ENCODE measurements at places on chromosomes 4 and X.

- no peak for DNase-seq
Measured at GRCh38 chr4:61379406-61379805, 179.3 kb downstream of the ADGRL3 start.

GRCh38 chr4:128225148-128225547 lies 62.5 kb downstream of the PGRMC2 start:
- DNase-seq: no peak

DNA sequence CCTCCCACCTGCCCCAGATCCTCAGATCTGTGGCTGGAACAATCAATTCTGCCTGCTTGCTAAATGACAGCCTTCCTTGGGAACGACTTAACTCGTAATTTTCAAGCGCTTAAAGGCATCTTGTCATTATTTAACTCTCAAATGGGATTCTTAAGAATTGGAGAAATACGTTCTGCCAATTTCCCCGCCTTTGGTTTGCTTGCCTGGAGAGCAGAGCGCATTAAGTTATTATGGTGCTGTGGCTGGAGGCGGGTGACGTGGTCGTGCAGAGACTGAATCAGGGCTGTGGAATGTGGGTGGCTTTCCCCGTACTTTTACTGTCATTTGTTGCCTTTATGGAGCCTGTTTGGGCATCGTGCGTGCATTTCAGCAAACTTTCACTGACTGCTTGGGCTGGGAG lies 78.9 kb upstream of the PSAPL1 start:
- DNase-seq: no peak

DNA sequence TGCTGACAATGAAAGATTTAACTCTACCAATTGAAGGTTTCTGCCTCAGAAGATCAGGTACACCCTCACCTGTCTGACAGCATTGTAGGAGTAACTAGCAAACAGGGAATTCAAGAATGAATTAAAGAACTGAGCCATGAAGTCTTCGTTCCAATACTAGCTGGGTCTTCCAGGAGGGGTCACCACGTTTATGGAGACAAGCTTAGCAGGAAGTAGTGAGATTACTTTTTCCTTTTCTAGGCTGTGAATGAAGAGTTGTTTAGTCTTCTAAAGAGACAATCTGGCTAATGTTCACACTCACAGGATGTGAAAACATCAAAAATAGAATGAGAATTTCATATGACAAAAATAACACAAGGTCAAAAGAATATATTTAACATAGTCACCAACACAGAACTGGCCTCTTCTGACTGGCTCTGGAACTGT lies 54.9 kb downstream of the REELD1 start:
- DNase-seq: no peak

GRCh38 chrX:149871940-149872339 lies 9.0 kb upstream of the MAGEA8 start:
- DNase-seq: peak; percentile 2

- DNase-seq: peak; percentile 9
Measured at GRCh38 chrX:49915361-49916222, 6.8 kb upstream of the CLCN5 start.

DNA sequence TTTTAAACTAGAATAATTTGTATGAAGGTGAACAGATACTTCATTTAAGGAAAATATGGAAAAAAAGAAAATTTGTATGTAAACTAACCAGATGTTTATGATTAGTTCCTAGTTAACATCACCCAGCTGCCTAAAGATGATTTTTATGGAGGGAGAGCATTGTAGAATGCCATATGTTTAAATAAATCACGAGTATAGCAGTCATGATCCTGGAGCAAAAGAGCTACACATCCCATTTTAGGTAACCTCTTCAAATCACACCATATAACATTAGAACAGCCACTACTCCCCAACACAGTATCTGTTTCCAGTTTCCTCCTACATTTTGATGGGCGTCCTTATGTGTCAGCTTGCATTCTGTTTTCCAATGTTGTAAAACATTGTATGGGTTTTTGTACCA lies 571.9 kb upstream of the FAM241A start:
- DNase-seq: no peak

GRCh38 chr4:52952540-52952939 lies 90.4 kb downstream of the RASL11B start:
- no peak for DNase-seq

- no peak for DNase-seq
Measured at GRCh38 chr4:26785810-26786209, 74.8 kb upstream of the STIM2 start.

DNA sequence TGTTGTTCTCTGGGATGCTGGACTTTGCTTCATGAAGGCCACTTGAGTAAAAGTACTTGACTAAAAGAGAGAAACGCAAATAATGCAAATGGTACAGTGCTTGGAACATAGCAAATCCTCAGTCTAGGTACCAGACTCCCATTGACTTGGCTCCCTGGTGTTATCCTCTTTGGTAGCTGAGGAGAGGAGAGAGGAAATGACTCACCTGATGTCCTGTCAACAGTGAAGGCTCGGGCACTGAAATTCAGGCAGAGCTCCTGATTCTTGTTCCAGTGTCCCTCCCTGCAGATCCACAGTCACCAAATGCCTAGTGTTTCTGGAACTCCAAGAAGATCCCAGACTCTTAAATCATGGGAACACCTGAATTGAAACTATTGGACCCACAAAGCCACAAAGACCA lies 22.5 kb upstream of the TCEAL4 start:
- no peak for DNase-seq

DNA sequence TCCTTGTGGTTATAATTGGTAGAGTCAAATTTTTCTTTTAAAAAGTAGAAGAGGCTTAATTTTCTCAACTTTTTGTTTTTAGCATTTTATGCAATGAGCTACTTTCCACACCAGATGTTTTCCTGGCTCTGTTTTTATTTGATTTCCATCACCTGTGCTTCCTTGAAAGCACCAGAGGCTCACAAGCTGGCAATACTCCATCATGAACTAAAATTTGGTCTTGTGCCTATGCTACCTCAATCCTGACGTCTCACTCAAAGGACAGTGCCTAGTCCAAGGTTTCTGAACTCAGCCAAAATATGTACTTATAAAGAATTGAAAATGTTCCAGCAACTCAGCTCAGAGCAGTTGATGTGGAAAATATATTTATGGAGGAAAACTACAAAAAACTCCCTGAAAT lies 914.0 kb upstream of the PRKX start:
- no peak for DNase-seq

DNA sequence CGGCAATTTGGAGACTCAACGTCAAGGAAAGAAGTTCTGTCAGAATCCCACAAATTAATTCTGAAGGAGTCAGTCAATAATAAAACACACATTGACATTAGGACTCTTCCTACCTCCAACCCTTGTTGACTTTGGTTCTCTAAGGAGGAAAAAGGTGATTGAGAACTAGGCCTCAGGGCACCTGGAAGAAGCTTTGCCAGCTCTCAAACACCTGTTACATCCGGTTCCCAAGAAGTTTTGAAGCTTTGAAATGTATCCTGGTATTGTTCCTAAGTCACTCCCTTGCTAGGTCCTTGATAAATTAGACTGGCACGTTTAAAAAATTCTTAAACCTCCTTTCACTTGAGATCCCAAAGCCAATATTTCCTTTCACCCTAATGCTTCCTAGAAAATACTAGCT lies 1.7 kb upstream of the CCDC160 start:
- DNase-seq: no peak

Data from stimulated activated CD4-positive, alpha-beta T cell treated with anti-CD3 and anti-CD28 coated beads, Interleukin-1b, Interleukin-23, amount 100 ng/mL, for 1 hour (primary cell).